ENCODE measurements at places on chromosomes 2 and 18. TPM values are rescaled to one million over a fixed set of nuclear protein-coding genes. Genes with fewer than 3 reads are reported as not detected.

CROCC2 gene
- total RNA-seq: not detected

ANKRD30B gene
- total RNA-seq: 0.57 TPM

TUBB6 gene
- 207 TPM for total RNA-seq

KYNU gene
- 11.3 TPM for total RNA-seq

SULT1C4 gene
- not detected for total RNA-seq

SCN1A gene
- not detected for total RNA-seq

SMAD2 gene
- 171 TPM for total RNA-seq

CPS1 gene
- 16.7 TPM for total RNA-seq

NFU1 gene
- total RNA-seq: 32.8 TPM

ALLC gene
- total RNA-seq: not detected

ABCG8 gene
- not detected for total RNA-seq

LRP1B gene
- not detected for total RNA-seq

CIB4 gene
- not detected for total RNA-seq

RAB6C gene
- 0.02 TPM for total RNA-seq

FZD7 gene
- 39.8 TPM for total RNA-seq

- DNase-seq: no peak
Observed at GRCh38 chr2:40803900-40804299, 352.0 kb upstream of the SLC8A1 start.

DNA sequence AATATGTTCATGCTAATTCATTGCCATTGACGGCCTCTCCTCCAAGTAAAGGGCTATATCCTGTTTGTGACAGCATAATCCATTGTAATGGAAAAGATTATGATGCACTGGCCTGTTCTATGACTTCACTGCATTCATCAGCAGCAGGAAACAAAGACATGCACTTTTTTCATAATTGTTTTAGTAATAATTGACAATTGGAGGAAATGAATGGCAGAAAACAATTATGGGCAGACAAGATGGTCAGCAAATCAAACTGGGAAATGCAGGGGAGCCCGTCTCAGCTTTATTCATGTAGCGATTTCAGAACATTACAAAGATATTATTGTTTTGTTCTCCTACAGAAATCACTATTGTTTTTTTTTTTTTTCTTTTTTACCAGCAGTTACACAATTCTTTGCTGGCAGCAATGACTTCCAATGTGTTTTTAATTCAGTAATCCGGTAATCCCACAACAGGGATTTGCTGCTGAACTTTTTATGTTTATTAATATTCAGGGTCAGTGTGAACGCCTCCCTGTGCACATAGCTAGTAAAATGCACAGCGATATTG lies 33.8 kb upstream of the RASGRP3 start:
- DNase-seq: no peak

GRCh38 chr2:179580378-179581146 lies 280.9 kb downstream of the ZNF385B start:
- peak; percentile 50 for DNase-seq

GRCh38 chr2:24107336-24107735 lies 15.8 kb downstream of the PFN4 start:
- DNase-seq: no peak

- DNase-seq: peak; percentile 75
Observed at GRCh38 chr2:48844417-48845155, 89.1 kb upstream of the LHCGR start.

DNA sequence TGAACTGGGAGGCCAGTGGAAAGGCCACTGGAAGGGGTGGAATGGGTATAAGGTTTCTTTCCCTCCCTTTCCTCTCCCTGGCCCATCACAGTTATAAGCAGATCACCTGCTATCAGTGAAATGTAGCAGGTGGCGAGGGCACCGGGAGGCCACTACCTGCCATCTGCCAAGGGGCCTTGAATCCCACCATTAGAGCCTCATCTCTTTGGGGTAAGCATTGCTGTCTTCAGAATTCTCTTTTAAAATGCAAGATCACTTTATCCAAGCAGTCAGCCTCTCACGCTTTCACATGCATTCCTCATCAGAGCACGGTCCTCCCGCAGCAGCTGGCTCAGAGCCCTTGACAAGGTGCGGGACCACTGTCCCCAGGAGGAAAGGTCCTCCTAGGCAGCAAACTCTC lies 268.5 kb downstream of the CELF4 start:
- no peak for DNase-seq

DNA sequence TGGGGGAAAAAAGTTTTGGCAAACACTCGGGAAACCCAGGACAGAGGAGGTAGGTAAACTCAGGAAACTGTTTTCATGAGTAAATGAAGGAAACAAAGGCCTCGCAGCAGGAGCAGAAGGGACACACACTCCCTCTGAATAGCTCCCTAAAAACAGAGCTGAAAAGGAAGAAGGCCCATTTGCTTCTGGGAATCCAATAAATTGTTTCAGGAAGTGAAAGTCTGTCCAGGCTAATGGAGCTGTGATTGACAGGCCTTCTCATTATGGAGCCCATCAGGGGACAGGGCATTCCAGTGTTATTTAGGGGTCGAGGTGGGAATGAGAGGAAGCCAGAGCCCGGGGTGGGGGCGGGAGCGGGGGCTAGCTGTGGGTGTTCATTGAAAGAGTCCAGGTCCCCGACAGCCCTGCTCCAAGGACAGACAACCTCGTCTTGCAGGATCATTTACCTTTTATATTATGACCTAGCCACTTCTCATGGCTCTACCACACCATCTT lies 81.2 kb downstream of the GBX2 start:
- no peak for DNase-seq

DNA sequence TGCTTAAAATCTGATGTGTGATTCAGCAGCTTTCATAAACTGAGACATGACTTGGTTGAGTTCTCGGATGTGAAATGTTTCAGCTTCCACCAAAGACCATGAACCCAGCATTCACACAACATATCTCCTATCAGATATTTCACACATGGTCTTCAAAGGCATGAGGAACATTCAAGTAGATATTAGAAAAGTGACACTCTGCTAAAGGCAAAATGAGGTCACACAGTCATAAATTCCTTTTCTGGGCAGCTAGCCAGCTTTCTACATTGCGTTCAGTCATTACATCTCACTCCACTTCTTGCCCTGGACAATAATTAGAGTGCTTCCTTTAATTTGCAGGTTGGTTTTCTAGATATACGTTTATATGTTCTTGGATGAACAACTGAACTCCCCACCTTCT lies 96.7 kb downstream of the GAREM1 start:
- peak; percentile 5 for DNase-seq

GRCh38 chr18:47389210-47389609 lies 137.8 kb upstream of the SKOR2 start:
- no peak for DNase-seq

DNA sequence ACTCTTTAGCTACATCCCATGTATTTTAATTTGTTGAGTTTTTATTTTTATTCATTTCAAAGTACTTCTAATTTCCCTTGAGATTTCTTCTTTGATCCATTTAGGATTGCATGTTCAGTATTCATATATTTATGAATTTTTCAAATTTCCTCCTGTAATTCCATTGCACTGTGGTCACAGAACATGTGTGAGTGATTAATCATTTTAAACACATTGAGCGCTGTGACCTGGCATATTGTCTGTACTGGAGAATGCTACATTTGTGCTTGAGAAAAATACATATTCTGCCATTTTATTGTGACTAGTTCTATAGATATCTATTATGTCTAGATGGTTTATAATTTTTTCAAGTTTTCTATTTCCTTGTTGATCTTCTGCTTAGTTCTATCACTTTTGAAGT lies 353.7 kb downstream of the RAD51AP2 start:
- no peak for DNase-seq

- peak; percentile 98 for DNase-seq
Observed at GRCh38 chr18:75408554-75409506, 18.7 kb downstream of the SMIM21 start.

DNA sequence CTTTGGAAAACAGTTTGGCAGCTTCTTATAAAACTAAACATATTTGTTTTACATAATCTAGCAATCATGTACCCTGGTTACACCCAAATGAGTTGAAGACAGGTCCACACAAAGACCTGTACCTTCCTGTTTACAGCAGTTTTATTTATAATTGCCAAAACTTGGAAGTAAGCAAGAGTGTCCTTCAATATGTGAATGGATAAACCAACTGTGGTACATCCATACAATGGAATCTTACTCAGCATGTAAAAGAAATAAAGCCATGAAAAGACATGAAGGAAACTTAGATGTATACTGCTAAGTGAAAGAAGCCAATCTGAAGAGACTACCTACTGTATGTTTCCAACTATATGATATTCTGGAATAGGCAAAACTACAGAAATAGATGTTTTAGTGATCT lies 23.7 kb downstream of the ORC4 start:
- DNase-seq: no peak

DNA sequence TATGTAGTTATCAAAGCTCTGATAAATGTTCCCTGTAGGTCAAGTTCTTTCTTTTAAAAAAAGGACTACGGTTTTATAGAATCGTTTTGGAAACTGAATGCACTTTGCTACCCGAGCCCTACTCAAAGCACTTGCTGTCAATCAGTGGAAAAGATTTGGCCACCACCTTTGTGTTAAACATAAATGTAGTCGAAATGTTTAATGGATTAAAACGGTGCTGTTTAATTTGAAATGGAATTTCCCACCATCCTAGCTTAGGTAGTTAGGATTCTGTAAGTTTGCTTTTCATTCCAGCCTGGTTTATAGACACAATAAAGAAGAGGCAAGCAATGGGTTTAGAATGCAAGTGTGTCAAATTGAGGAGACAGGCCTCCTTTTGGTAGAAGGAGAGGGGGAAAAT lies 69.4 kb upstream of the MMADHC start:
- no peak for DNase-seq

GRCh38 chr2:158773121-158773520 lies 22.0 kb upstream of the DAPL1 start:
- DNase-seq: peak; percentile 64

DNA sequence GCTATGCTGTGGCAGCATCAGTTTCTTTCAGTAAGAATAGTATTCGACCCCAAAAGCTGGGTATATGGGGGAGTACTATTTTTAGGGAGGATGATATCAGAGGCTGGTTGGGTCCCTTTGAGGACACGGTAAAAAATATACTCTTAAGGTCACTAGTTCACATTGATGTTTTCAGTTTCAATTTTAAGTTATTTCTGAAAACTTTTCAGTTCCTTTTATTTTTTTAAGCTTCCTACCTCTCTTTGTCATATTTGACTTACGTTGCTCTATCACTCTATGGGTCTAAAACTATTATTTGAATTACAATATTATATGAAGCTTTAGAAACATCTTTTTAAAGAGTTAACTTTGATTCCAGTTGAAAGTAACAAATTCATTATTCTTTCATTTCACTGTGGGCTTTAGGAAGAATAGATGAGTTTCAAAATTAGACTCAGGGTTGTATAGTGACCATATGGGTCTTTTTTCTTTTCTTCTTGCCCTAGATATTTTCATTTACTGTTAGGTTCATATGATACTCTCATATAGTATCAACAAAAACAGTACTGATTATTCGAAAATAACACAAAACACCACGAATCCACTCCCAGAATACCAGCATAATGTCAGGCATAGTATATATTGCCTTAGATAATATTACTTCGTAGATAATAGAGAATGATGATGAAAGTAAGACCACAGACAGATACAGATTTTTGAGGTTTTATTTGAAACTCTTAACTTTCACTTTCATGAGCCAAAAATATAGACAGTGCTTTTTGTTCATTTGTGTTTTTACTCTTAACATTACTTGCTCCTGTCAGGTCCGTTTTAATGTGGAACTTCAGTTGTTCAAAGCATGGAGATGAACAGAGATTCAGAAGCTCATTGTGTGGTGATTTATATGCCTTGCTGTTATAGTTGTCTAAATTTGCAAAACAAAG lies 9.8 kb downstream of the RMDN2 start:
- DNase-seq: no peak

- DNase-seq: no peak
Observed at GRCh38 chr2:120305296-120305695, 40.6 kb upstream of the INHBB start.

- DNase-seq: no peak
Observed at GRCh38 chr2:198385326-198385725, 580.9 kb downstream of the PLCL1 start.

GRCh38 chr2:66573416-66573815 lies 138.5 kb downstream of the MEIS1 start:
- DNase-seq: no peak

GRCh38 chr2:23386339-23387220 lies 1.6 kb downstream of the KLHL29 start:
- DNase-seq: no peak

DNA sequence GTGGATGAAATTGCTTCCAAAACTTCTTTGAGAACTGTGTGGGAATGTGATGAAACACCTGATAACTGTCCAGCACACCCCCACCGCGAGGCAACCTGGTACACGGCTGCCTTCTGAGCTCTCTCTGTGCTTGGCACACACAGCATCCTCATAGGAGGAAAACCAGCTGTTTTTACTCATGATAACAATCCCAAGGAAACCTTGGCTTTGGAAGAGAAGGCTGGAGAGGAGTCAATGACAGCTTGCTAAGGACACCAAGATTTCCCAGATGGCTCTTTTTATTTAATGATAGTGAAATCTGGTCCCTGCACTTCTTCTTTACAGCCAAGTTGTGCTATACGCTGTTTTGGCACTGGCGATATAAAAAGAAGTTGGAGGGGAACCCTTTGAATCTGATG lies 232.5 kb upstream of the FN1 start:
- DNase-seq: no peak

DNA sequence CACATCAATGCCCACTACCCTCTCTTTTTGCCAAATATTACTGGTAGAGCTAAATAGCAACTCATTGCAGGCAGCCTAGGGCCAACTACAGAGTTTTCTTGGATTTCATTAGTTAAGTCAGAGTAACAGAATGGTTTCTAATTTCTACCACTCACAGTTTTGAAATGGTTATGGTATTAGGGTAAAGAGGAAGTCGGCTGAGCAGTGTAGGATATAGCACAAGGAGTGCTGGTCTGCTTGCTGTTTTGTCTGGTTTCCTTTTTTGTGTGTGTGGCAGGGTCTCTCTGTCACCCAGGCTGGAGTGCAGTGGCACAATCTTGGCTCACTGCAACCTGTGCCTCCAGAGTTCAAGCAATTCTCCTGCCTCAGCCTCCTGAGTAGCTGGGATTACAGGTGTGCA lies 289.2 kb upstream of the CCDC68 start:
- DNase-seq: no peak

DNA sequence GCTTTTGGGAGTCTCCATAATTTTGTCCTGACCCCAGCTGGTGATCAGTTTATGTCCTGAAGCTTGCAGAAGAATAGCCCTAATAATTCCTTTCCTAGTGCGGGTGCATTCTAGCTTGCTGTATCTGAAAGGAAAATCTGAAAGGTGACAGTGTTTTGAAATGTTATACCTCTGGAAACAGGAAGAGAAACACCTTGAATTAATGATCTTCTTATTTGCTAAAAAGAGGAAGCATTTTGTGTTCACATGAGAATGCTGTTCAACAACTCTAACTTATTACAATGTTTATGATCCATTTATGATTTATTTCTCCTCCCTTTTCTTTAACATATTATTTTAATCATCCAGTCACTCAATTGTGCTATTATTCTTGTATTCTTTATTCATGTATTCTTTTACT lies 66.9 kb upstream of the CAVIN2 start:
- DNase-seq: no peak

GRCh38 chr18:49185623-49186022 lies 234.9 kb upstream of the SMAD7 start:
- no peak for DNase-seq

Data from M059J (cell line).